ENCODE measurements at places on chromosomes 13 and 19. TPM values are rescaled to one million over a fixed set of nuclear protein-coding genes. Genes with fewer than 3 reads are reported as not detected.

DNA sequence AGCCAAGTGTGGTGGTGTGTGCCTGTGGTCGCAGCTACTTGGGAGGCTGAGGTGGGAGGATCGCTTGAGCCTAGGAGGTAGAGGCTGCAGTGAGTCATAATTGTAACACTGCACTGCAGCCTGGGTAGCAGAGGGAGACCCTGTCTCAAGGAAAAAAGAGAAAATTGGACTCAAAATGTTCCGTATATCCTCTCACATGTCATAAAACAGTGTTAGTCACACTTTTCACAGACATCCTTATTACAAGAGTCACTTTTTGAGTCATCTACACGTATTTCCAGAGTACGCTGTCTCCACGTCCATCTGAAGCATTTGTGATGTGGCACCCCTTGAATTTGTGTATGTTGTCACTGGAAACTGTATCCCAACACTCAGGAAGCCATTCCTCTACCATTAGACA, 133.0 kb downstream of the SIPA1L3 start:
- peaks cover 24% of the 10 kb centered on the region for H3K4me1 ChIP-seq
- H3K36me3 ChIP-seq, result no peaks in the 10 kb centered on the region
- H3K27me3 ChIP-seq, result no peaks in the 10 kb centered on the region
- DNase-seq, result no peak

DNA sequence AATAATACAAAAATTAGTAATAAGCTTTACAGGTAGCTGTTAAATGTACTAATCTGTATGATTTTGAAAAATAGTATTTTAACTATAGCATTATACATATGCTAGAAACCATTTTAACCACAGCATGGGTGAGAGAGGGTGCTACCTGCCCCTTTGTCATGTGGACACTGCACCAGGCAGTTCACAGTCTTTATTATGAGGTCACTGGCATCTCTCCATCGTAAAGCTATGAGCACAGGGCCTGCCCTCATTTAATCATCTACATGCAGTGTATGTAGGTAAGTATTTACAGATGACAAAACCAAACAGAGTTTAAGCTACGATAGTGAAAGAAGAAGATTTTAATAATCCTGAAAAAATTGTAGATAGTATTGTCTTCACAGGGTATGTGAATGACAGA, 21.7 kb downstream of the EDNRB start:
- peaks cover 17% of the 10 kb centered on the region for H3K36me3 ChIP-seq
- H3K4me1 ChIP-seq, result peaks cover 52% of the 10 kb centered on the region
- DNase-seq, result no peak
- peak overlapping the region; percentile 87 for H3K27ac ChIP-seq
- H3K4me3 ChIP-seq, result peak overlapping the region; percentile 39

GRCh38 chr13:59394496-59394895, 769.2 kb downstream of the DIAPH3 start:
- H3K36me3 ChIP-seq, result no peaks in the 10 kb centered on the region
- no peak for DNase-seq
- no peak overlapping the region for H3K4me3 ChIP-seq
- H3K27ac ChIP-seq, result peak overlapping the region; percentile 2
- peaks cover 40% of the 10 kb centered on the region for H3K4me1 ChIP-seq

The ADGRE1 gene
- total RNA-seq, result not detected

GRCh38 chr13:89518289-89519077, 1829.0 kb upstream of the MIR17HG start:
- no peak overlapping the region for H3K27ac ChIP-seq
- H3K27me3 ChIP-seq, result no peaks in the 10 kb centered on the region
- H3K36me3 ChIP-seq, result no peaks in the 10 kb centered on the region
- DNase-seq, result no peak

DNA sequence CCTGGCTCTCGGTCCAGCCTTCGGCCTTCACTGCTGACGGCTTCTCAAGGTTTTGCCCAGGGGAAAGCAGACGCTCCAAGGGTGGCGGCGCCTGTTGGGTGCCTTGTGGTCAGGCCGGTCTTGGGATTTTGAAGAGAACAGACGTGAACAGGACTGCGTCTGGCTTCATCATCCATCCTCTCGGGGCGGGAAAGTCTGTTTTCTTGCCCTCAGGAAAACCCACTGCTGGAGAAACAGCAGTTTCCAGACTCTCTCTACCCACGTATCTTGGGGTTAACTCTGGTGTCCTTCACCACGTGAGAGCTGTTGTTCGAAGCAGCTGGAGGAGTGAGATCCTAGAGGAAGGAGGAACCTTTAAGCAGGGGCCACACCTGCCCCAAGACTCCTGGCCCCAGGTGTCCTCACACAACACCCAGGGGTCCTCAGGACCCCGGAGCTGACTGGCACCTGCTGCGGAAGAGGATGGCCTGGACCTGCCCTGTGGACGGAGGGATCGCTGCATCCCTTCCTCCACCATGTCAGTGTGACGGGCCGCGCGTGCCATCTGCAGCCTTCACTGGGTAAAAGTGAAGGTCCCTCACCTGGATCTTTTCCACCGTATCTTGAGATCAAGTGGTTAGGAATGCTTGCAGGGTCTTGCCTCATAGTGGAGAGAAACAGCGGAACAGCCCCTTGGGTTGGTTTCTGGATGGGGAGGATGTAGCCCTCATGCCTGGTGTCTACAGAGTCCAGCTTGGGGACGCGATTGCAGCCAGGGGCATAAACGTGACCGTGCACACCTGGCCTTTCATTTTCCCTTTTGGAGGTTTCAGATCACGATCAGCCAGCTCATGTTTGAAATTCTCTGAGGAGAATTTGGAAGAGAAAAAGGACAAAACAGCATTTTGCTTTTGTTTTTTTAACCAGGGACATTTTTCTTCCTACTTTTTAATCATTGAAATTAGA, 69.5 kb upstream of the MCF2L start:
- DNase-seq, result peak; percentile 9
- no peak overlapping the region for H3K27ac ChIP-seq
- H3K4me3 ChIP-seq, result no peak overlapping the region
- H3K4me1 ChIP-seq, result peaks cover 11% of the 10 kb centered on the region
- H3K27me3 ChIP-seq, result peaks cover 47% of the 10 kb centered on the region

- H3K4me1 ChIP-seq, result no peaks in the 10 kb centered on the region
- DNase-seq, result no peak
- no peak overlapping the region for H3K27ac ChIP-seq
- no peaks in the 10 kb centered on the region for H3K27me3 ChIP-seq
Observed at GRCh38 chr13:79810669-79811068, 329.7 kb downstream of the NDFIP2 start.

GRCh38 chr19:46299004-46299509, 2.2 kb downstream of the HIF3A start:
- H3K27ac ChIP-seq, result peak overlapping the region; percentile 100
- peaks cover 9% of the 10 kb centered on the region for H3K36me3 ChIP-seq
- H3K4me1 ChIP-seq, result peaks cover 69% of the 10 kb centered on the region
- H3K27me3 ChIP-seq, result no peaks in the 10 kb centered on the region
- H3K4me3 ChIP-seq, result peak overlapping the region; percentile 83

DNA sequence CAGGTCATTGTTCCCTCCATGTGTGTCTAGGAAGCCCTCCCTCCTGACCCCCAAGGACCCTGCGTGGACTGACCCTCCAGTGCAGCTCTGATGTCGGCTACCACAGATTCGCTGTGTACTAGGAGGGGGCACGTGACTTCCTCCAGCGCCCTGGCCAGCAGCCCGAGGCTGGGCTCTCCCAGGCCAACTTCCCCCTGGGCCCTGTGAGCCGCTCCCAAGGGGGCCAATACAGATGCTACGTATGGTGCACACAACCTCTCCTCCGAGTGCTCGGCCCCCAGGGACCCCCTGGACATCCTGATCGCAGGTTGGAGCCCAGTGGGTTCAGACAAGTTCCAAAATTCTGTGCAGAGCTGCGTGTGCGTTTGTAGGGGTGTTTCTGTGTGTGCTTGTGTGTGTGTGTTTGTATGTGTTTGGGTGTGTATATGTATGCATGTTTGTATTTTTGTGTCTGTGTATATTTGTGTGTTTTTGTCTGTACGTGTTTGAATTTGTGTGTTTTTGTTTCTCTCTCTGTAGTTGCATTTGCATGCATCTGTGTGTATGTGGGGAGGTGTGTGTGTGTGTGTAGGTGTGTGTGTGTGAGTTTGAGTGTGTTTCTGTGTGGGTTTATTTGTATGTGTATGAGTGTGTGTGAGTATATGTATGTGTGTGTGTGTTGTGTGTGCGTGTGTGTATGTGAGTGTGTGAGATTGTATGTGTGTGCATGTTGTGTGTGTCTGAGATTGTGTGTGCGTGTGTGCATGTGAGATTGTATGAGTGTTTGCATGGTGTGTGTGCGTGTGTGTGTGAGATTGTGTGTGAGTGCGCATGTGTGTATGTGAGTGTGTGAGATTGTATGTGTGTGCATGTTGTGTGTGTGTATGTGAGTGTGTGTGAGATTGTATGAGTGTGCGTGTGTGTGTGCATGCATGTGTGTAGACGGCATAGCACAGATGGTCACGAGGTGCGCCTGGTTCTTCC, 21.4 kb upstream of the LILRA2 start:
- no peak overlapping the region for H3K27ac ChIP-seq
- H3K36me3 ChIP-seq, result no peaks in the 10 kb centered on the region
- no peaks in the 10 kb centered on the region for H3K4me1 ChIP-seq
- no peak overlapping the region for H3K4me3 ChIP-seq
- peaks cover 32% of the 10 kb centered on the region for H3K27me3 ChIP-seq

DNA sequence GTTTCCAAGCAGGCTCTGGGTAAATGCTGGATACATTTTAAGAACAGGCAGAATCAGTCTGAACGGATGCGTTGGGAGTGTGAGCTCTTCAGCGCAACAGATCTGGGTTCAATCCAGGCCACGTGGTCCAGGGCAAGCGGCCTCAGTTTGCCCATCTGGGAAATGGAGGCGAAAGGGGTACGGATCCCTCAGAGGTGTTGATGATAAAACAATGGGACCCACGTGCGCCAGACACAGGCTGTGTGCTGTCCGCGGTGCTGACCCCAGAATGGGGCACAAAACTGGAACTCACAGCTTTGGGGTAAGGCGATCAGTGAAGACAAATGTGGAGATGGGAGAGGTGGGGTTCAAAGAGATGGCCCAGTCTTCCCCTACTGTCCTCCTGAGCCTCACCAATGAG, 13.1 kb upstream of the PDE4C start:
- H3K27ac ChIP-seq, result no peak overlapping the region
- peaks cover 41% of the 10 kb centered on the region for H3K27me3 ChIP-seq
- no peak for DNase-seq
- H3K36me3 ChIP-seq, result no peaks in the 10 kb centered on the region
- H3K4me1 ChIP-seq, result no peaks in the 10 kb centered on the region
- H3K4me3 ChIP-seq, result no peak overlapping the region

GRCh38 chr19:5607318-5608275, 15.0 kb downstream of the SAFB2 start:
- H3K27ac ChIP-seq, result no peak overlapping the region
- no peak overlapping the region for H3K4me3 ChIP-seq
- H3K4me1 ChIP-seq, result peaks cover 17% of the 10 kb centered on the region

DNA sequence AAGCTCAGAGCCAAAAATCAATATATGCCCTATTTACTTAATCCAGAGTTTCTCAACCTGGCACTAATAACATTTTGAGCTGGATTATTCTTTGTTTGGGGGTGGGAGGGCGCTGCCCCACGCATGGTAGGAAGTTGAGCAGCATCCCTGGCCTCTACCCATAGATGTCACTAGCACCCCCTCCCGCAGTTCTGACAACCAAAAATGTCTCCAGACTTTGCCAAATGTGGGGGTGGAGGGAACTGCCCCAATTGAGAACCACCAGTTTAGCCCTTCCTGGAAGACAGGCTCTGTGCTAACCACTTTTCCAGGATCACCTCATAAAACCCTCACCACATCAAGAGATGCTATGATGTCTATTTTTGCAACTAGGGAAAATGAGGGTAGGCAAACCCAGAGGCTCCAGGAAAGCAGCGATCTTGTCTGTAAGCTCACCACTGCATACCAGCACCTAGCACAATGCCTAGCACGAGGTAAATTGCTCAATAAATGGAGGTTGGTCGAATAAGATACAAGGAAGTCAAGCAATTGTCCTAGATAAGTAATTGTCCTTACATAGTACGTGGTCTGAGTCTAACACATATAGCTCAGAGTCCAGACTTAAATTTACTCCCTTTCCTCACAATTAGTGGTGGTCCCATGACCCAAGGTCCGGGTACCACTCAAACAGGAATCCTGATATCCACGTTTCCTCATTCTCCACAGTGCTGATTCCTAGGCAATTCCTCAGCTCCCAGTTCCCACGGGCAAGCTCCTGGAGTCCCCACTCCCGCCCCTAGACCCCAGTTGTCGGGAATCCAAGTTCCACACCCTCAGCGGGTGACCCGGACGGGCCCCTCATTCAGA, 892 bp downstream of the TRIR start:
- peaks cover 41% of the 10 kb centered on the region for H3K36me3 ChIP-seq
- peak overlapping the region; percentile 99 for H3K4me3 ChIP-seq
- H3K4me1 ChIP-seq, result peaks cover 62% of the 10 kb centered on the region
- H3K27ac ChIP-seq, result peak overlapping the region; percentile 97
- DNase-seq, result no peak

DNA sequence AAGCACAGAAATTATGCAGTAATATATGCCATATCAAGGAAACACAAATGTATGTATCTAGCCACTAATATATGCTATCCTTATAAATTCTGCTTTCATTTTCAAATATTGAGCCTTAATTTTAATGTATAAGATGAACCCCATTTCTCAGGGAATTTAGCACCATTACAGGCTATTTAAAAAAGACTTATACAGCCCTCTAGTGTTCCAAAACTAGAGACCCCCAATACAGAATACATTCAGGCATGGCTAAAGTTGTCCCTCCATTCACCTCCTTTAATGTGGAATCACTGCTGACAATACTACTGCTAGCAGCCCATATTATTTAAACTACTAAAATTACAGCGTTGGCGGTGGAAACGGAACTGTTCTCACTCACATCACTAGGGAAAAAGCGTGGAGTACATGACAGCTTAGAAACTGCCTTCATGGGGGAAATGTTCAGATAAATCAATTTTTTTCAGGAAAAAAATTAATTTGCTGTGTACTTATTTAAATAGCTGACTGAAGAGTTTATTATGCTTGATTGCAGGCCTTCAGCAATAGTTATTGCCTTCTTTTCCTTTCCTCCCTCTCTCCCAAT, 541.0 kb downstream of the PCDH9 start:
- peaks cover 7% of the 10 kb centered on the region for H3K4me1 ChIP-seq
- no peak overlapping the region for H3K4me3 ChIP-seq
- no peaks in the 10 kb centered on the region for H3K27me3 ChIP-seq
- no peak for DNase-seq
- H3K27ac ChIP-seq, result no peak overlapping the region

- H3K27me3 ChIP-seq, result no peaks in the 10 kb centered on the region
- H3K36me3 ChIP-seq, result no peaks in the 10 kb centered on the region
- peaks cover 5% of the 10 kb centered on the region for H3K4me1 ChIP-seq
- no peak overlapping the region for H3K4me3 ChIP-seq
Observed at GRCh38 chr19:31285744-31286143, 63.5 kb downstream of the TSHZ3 start.
